ENCODE measurements at places on chromosomes 2 and 18. TPM values are rescaled to one million over a fixed set of nuclear protein-coding genes. Genes with fewer than 3 reads are reported as not detected.

DNA sequence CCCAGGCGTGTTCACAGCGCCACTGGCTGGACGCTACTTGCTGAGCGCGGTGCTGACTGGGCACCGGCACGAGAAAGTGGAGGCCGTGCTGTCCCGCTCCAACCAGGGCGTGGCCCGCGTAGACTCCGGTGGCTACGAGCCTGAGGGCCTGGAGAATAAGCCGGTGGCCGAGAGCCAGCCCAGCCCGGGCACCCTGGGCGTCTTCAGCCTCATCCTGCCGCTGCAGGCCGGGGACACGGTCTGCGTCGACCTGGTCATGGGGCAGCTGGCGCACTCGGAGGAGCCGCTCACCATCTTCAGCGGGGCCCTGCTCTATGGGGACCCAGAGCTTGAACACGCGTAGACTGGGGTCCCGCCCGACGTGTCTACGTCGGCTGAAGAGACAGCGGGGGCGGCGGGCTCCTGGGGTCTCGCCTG is 891 bp upstream of the KHK start:
- H3K4me3 ChIP-seq = peak overlapping the region; percentile 44
- peak overlapping the region; percentile 93 for H3K27ac ChIP-seq
- DNase-seq = peak; percentile 71
- no peaks in the 10 kb centered on the region for H3K36me3 ChIP-seq
- H3K4me1 ChIP-seq = peaks cover 43% of the 10 kb centered on the region

DNA sequence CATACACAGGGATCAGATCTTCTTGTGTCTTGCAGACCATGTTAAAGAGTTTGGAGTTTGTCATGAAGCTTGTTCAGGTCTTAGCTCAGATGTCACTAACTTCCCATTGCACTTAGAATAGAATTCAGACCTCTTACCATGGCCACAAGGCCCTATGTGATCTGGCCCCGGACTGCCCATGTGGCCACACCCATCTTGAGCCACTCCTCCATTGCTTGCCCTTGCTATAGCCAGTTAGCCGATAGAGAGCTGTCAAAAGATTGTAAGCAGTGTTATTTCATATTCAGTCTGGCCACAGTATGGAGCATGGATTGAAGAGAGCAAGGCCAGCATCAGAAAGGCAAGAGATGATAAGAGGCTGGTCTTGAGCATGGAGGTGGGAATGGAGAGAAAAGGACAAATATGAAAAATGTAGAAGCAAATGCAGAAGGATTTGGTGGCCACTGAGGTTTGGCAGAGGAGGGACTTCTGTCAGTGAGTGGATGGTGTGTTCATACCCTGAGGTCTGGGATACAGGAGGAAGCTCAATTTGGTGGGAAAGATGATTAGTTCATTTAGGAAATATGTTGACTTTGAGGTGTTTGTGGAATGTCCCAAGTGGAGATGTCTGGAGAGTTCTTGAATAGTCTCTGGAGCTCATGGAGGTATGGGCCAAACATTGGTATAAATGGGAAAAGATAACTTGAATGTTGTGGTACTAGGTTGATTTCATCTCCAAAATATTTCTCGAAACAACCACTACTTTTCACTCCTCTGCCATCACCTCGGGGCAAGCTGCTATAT is 10.6 kb downstream of the DGUOK start:
- peaks cover 25% of the 10 kb centered on the region for H3K4me1 ChIP-seq
- DNase-seq = no peak
- no peaks in the 10 kb centered on the region for H3K27me3 ChIP-seq
- H3K36me3 ChIP-seq = peaks cover 24% of the 10 kb centered on the region
- no peak overlapping the region for H3K27ac ChIP-seq

- H3K36me3 ChIP-seq = no peaks in the 10 kb centered on the region
- DNase-seq = peak; percentile 61
- no peak overlapping the region for H3K4me3 ChIP-seq
- H3K27ac ChIP-seq = peak overlapping the region; percentile 28
Observed at GRCh38 chr2:209368914-209369313, 54.9 kb upstream of the MAP2 start.

The GPR17 gene
- polyA plus RNA-seq = 1.7 TPM

The CROCC2 gene
- polyA plus RNA-seq = 2.1 TPM

The SERPINB13 gene
- not detected for polyA plus RNA-seq

DNA sequence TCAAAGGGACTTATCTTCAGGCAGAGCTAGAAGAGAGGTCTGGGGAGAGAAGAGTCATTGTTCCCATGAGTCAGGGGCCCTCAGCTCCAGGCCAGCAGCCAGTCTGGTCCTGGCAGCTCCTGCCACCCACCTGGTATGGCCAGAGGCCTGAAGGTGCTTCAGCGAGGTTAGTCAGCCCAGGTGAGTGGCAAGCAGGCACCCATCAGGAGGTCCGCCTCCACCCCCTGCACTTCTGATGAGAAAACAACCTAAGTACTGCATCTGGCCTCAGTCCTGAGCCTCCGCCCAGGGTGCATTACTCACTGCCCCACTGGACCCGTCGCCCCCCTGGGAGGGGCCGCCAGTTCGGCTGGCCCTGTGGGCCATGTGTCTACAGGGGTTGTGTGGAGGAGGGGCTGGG is 130.2 kb downstream of the INHBB start:
- peak overlapping the region; percentile 26 for H3K27ac ChIP-seq
- DNase-seq = peak; percentile 86
- no peak overlapping the region for H3K4me3 ChIP-seq
- H3K36me3 ChIP-seq = no peaks in the 10 kb centered on the region
- peaks cover 3% of the 10 kb centered on the region for H3K4me1 ChIP-seq

DNA sequence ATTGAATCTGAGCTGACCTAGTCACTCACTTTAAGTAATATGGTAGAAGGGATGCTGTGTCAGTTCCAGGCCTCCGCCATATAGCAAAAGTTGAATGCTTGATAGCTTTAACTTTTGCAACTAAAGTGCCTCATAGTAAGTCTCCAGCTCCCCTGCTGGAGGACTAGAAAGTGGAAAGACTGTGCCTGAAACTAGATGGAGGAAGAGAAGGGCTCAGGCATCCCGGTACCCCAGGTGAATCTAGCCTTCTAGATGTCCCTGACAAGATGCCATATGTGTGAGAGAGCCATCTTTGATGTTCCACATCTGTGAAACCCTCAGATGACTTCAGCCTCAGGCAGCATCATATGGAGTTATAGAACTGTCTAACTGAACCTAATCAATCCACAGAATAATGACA is 21.0 kb downstream of the OTX1 start:
- H3K4me1 ChIP-seq = no peaks in the 10 kb centered on the region
- H3K36me3 ChIP-seq = no peaks in the 10 kb centered on the region

DNA sequence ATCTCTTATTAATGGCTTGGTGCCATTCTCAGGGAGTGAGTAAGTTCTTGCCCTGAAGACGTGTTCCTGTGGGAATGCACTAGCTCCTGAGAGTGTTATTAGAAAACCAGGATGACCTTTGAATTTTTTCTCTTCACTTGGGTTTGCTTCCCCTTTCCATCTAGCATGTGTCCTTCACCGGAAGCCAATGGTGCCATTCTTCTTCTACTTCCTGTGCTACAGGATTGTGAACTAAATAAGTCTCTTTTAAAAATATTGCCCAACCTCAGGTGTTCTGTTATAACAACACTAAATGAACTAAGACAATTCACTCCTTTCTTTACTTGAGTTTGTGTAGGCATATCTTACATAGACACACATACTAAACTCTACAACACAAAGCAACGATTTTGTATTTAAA is 447.0 kb downstream of the SOX11 start:
- no peak for DNase-seq
- H3K27me3 ChIP-seq = no peaks in the 10 kb centered on the region

DNA sequence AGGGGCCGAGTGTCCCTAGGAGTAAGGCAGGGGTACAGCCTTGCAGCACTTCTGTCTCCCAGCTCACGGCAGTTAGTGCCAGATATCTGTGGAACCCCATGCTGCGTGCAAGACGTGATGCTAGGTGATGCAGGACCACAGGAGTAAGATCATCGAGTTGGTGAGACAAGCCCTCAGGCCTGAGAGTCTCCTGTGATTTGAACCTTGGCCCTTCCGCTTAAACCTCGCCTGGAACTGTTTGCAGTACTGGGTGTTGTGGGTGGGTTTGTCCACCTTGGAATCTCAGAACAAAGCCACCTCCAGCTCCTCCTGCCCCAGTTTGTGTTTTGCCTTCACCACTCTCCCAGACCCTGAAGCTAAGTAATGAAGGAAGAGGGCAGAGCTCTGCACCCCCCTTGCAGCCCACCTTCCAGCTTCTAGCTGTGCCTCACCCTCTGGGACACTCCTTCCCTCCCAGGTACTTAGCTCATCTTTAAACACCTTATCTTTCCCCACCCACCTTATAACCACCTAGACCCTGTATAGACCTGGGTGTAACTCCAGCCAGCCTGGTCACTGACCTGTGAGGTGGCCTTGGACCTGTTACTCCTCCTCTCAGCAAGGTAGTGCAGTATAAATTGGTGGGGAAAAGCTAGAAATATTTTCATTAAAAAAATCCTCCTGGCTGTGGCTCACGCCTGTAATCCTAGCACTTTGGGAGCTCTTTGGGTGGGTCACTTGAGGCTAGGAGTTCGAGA is 6.6 kb downstream of the CNNM4 start:
- H3K27ac ChIP-seq = no peak overlapping the region
- peaks cover 13% of the 10 kb centered on the region for H3K4me1 ChIP-seq
- H3K36me3 ChIP-seq = no peaks in the 10 kb centered on the region
- no peak overlapping the region for H3K4me3 ChIP-seq

- H3K27ac ChIP-seq = no peak overlapping the region
- no peaks in the 10 kb centered on the region for H3K4me1 ChIP-seq
- H3K27me3 ChIP-seq = no peaks in the 10 kb centered on the region
- no peak overlapping the region for H3K4me3 ChIP-seq
- DNase-seq = no peak
Observed at GRCh38 chr18:33781429-33781828, 203.4 kb downstream of the ASXL3 start.

DNA sequence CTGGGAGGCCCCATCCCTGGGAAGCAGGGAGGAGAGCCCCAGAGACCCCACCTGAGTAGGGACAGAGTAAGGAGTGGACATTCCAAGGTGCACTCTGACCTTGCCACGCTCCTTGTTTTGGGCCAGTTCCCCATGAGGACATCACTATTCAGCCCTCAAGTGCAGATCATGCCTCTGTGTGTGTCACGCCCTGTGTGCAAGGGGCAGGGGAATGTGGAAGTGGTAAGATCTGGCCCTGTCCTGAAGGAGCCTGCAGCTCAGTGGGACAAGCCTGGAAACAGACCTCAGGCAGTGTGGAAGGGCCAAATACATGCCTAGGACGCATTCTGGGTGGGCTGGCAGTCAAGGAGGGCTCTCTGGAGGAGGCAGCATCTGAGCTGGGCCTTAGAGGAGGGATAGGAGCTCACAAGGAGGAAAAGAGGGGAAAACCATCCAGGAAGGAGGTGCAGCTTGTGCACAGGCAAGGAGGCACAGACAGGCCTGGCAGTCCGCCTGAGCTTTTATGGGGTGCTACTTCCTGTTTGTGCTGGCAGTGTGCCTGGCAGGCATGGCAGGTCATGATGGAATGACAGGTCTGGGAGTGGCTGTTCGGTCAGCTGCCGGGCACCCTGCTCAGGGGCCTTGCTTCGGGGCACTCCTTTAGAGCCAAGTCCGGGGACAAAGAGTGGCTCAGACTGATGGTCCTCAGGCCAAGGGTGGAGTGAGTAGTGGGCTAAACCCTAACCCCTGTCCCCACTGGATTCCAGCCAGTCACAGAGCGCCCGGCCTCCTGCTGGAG is 3.3 kb downstream of the KLHL30 start:
- H3K27me3 ChIP-seq = no peaks in the 10 kb centered on the region
- DNase-seq = no peak
- H3K27ac ChIP-seq = no peak overlapping the region
- H3K4me1 ChIP-seq = peaks cover 33% of the 10 kb centered on the region

The ZSWIM2 gene
- not detected for polyA plus RNA-seq

- H3K4me3 ChIP-seq = no peak overlapping the region
- peak; percentile 60 for DNase-seq
- H3K4me1 ChIP-seq = no peaks in the 10 kb centered on the region
- no peak overlapping the region for H3K27ac ChIP-seq
- no peaks in the 10 kb centered on the region for H3K36me3 ChIP-seq
- no peaks in the 10 kb centered on the region for H3K27me3 ChIP-seq
Observed at GRCh38 chr2:29480426-29480825, 365.2 kb downstream of the CLIP4 start.

- no peaks in the 10 kb centered on the region for H3K36me3 ChIP-seq
- peaks cover 13% of the 10 kb centered on the region for H3K4me1 ChIP-seq
- no peak overlapping the region for H3K27ac ChIP-seq
Observed at GRCh38 chr2:24010477-24011249, 778 bp downstream of the MFSD2B start.

- H3K27me3 ChIP-seq = no peaks in the 10 kb centered on the region
- H3K4me1 ChIP-seq = peaks cover 41% of the 10 kb centered on the region
- no peak for DNase-seq
- peak overlapping the region; percentile 93 for H3K4me3 ChIP-seq
- H3K36me3 ChIP-seq = no peaks in the 10 kb centered on the region
Observed at GRCh38 chr18:35971661-35972196, 750 bp upstream of the RMP24 start.

- H3K27me3 ChIP-seq = no peaks in the 10 kb centered on the region
- H3K4me3 ChIP-seq = no peak overlapping the region
- peak overlapping the region; percentile 16 for H3K27ac ChIP-seq
- H3K4me1 ChIP-seq = no peaks in the 10 kb centered on the region
- DNase-seq = no peak
- peaks cover 9% of the 10 kb centered on the region for H3K36me3 ChIP-seq
Observed at GRCh38 chr2:74223941-74224770, 25.7 kb downstream of the MTHFD2 start.

DNA sequence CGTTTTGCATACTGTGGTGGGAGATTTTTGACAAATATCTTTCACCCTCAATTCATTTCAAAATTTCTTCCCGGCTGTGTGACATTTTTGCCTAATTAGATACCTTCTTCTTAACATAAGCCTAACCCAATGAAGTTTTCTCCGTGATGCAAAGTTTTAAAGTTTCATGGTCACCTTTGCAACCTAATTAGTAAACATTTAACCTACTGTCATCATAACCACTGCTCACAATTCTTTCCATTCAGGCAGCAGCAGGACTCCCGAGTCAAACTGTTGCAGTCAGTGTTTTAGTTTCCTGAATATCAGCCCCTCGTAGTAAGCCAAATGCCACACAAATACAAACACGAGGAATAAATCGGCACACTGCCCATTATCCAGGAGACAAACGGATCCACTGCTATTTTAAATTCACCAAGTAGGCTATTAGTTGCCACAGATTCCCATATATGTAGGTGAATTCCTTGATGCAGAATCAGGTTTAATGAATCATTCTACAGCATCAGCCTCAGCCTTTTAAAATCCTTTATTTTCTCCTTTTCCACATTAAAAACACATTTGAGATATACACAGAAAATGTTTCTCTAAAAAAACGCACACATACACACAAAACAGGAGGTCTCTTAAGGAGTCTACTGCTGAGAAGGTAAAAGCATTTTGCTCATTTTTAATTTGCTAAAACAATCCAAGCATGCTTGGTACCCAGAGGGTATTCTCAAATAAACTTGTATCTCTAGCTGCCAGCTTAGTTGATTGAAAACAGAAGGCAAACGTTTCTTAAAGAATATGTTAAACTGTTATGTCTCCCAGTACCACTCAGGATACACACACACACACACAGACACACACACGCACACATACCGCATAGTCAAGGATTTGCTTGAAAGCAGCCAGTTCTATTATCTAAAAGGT is 106.5 kb upstream of the KCTD1 start:
- peaks cover 16% of the 10 kb centered on the region for H3K4me1 ChIP-seq
- DNase-seq = no peak
- peak overlapping the region; percentile 71 for H3K27ac ChIP-seq
- no peaks in the 10 kb centered on the region for H3K36me3 ChIP-seq
- peak overlapping the region; percentile 60 for H3K4me3 ChIP-seq

The HOXD9 gene
- 0.48 TPM for polyA plus RNA-seq

All from left lung (tissue), 14 donors.